ENCODE measurements at places on chromosomes 1 and 21.

DNA sequence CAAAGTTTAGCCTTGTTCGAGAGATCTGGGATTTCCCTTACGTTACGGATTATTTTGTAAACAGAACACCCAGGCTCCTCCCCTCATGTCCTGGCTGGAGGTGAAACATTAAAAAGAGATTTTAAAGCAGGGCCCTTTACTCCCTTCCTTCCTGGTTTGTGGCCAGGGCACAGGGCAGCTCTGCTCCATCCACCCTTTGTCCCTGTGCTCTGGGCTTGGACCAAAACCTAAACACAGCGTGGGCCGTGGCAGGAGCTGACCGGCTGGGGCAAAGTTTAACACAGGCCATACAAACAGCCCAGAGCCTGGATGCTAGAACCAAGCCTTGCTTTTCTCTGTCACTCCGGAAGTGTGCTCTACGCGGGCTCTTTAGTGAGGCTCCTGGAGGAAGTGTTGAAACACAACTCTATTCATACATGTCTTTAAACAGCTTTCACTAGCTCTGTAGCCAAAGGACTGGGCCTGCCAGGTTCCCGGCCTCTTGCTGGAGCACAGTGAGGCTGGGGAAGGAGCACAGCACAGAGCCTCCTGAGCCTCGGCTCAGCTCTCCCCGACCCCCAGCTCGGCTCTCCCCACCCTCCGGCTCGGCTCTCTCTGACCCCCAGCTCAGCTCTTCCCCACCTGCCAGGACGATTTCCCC, 84.7 kb downstream of the PDE9A start:
- no peak for DNase-seq

GRCh38 chr1:162021124-162021523, 2.5 kb downstream of the OLFML2B start:
- no peak for DNase-seq

- DNase-seq, result no peak
Observed at GRCh38 chr1:206526064-206526911, 19.0 kb downstream of the RASSF5 start.

- DNase-seq, result no peak
Observed at GRCh38 chr21:37425001-37425400, 58.4 kb downstream of the DYRK1A start.

- DNase-seq, result no peak
Observed at GRCh38 chr21:45882645-45883044, 98.9 kb upstream of the COL6A1 start.

- no peak for DNase-seq
Observed at GRCh38 chr1:65050735-65051134, 84.4 kb upstream of the JAK1 start.

- DNase-seq, result no peak
Observed at GRCh38 chr1:53326598-53327181, 1.2 kb downstream of the LRP8 start.

- DNase-seq, result no peak
Observed at GRCh38 chr1:3465935-3466321, 11.5 kb downstream of the ARHGEF16 start.

DNA sequence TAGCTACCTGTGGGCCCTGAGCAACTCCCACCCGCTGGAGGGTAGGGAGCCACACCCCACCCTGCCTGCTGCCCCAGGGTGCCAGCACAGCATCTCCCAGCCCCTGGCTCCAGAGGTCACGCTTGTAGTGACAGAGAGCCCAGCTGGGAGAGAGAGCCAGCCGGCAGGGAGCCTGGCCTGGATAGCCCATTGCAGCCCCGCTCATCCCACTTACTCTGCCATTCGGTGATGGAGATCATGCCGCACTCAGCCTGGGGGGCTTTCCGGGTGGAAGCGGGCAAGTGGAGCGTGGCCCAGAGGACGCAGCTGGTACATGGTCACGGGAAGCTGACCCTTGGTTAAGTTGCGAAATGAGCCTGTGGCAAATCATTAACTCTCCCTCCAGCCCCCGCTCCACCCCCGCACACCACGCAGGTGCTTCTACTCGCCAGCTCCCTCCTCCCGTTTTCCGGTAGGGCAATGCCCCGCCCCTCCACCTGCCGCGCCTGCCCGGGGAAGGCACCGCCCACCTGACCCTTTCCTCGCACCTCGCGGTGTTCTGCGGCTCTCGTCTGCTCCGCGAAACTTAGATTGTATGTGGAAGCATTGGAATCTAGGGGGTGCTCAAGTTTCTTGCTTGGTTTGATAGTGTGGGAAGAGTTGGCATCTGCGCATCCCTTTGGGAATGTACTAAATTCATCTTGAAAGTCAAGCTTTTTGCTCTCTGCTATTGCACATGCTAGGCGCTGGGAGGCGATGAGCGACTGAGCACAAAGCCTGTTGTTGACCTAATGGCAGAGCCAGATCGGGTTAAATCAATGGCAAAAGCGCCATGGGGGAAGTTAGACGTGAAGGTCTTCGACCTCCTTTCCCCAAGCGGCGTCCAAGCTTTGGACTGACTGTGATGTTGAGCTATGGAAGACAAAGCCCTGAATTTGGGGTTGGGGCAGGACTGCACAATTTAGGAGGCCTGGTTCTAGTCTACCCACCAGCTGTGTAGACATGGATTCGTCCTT, at the start of gene GOLT1A:
Gene GOLT1A (minus strand): TSS at position 321 of the 995 bp plus-strand sequence. CDS start 82 bp downstream, at position 239.
- no peak for DNase-seq

GRCh38 chr1:48203287-48203900, 19.1 kb upstream of the SLC5A9 start:
- DNase-seq, result no peak

GRCh38 chr1:92118826-92119225, 38.7 kb downstream of the BTBD8 start:
- no peak for DNase-seq

- DNase-seq, result no peak
Observed at GRCh38 chr1:213186168-213186567, 135.1 kb downstream of the RPS6KC1 start.

GRCh38 chr1:63988941-63989340, 214.5 kb upstream of the UBE2U start:
- no peak for DNase-seq

DNA sequence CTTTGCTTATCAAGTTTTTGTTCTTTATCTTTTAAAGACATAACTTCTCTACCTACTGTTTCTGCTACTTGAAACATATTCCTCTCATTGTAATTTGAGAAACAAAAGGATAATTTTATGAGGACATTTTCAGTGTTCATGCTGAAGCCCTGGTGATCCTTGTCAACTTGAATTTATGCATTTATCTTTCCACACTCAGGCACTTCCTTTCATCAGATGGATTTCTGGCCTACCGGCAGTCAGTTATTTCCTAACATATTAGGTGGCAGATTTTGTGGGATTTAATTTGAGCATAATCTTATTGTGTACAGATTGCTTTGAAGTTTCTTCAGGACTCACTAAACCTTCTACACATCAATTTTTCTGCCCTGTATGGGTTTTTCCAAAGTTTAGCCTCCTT, 75.0 kb downstream of the RGL1 start:
- DNase-seq, result no peak

- no peak for DNase-seq
Observed at GRCh38 chr1:41468122-41468762, 16.2 kb downstream of the EDN2 start.

- DNase-seq, result no peak
Observed at GRCh38 chr21:45994759-45995685, 13.5 kb downstream of the COL6A1 start.

DNA sequence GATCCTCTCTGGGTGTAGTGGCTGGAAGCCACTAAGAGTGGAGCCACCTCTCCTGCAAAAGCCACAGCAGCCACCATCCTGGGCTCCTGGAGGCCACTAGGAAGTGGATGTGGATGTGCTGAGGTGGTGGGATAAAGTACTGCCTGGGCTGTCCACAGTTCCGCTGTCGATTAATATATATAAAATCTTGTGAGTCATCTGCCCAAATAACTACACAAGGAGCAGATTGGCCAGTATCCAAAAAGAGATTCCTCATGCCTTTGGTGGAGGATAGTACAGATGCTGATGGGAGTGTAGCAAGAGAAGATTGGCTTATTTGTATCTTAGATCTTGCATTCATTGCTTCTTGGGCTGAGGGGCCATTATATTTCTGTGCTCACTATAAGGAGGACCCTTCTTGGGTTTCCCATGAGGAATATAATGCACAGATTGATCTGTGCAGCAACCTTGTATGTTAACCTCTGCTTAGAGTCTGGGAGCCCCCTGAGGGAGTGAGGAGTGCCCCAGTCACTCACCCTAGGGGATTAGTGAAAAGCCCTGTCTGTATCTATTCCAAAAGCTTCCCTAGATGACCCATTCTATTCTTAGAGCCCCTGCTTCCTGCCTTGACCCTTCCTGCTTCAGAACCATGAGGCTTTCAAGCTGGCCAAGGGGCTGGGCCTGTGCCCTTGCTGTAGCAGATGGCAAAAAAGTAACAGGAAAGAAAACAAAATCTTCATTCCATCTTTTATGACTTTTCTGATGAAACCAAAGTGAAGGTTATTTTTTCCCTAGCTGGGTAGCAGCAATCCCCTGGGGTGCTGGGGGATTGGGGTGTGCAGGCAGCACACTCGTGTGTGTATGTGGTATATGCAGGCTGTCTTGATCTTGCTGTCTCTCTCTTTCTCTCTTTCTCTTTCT, 31.7 kb downstream of the RCSD1 start:
- peak; percentile 55 for DNase-seq

All from brain pericyte (primary cell).